ENCODE measurements at places on chromosomes 11 and 22.

- DNase-seq, result no peak
Observed at GRCh38 chr11:44454666-44455065, 110.8 kb upstream of the CD82 start.

DNA sequence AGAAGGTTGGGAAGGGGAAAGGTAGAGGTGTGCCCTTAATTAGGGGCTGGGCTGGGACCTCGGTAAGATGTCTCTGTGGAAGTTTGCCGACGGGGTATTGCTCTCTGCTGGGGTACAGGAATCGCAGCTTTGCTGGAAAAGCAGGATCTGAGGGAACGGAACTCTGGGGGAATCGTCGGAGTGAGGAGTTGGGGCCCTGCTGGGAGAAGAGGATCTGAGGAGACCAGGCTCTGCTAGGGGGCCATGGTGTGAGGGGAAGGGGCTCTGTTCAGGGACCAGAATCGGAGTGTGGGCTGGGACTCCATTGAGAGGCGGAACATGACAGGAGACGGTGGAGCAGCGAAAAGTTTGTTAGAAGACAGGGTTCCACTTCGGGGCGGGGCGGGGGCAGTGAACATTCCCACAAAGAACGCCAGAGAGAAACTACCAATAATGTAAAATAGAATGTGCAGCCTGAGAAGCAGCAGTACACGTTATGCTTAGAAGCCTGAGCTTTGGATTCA lies 456 bp downstream of the AAMDC start:
- DNase-seq, result peak; percentile 41

DNA sequence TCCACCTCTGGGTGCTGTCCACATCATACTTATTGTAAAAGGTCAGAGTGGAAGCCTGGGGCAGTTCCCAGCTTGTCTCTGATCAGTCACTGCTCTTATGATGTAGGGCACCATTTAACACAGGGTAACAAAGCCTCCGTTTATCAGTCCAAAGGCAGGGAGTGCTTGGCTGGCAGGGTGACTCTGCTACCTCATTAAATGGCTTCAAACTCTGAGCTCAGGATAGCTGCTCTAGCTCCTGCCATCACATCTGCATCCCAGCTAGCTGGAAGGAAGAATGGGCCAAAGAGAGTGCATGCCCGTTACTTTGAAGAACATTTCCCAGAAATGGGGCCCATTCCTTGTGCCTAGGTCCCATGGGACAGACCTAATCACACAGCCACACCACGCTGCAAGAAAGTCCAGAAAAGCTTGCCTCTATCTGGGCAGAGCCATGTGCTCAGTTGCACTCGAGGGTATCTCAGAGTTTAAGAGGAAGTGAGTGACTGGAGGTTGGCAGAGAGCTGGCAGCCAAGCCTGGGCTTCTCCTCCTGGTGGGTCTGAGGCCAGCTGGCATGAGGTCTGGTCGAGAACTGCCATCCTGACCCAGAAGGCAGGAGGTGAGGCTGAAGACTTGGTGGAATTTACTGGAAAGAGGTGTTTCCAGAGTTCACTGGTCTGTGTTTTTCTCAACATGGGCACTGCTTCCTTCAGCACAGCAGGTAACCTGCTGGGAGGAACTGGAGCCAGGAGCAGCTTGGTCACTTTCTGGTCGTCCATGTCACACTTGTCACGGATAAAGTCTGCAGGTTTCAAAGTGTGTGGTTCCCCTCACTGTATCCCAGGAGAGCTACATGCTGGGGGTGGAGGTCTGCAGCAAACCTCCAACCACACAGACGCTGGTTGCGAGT lies 935.7 kb downstream of the BRD1 start:
- DNase-seq, result no peak

DNA sequence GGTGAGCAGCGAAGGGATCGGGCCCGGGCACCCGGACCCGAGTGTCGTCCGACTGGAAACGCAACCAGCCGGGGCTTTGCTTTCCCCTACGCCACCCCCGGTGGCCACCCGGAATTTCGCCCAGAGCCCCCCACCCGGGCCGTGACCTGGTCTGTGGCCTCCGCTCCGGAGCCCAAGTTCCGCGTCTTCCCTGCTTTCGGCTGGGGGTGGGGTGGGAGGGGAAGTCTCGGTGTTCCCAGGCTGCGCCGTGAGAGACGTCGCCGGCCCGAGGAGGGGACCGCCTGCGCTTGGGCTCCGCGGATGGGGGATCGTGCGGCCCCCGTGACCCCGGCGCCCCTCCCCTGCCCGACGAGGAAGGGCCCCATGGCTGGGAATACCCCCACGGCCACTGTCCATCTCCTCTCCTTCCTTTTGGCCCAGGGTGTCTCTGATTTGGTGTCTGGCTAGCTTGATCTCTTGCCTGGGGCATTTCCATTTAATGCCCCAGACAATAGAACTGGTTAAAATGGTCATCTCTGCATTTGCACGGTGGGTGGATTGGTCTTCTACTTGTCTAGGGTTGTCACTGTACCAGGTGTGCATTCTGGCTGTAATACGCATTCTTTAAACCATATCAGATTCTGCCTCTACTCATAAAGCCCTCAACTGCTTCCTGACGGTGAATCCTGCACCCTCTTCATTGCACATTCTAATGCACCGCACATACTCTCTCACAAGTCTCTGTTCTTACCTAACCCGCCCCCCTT lies 789 bp downstream of the SIK2 start:
- peak; percentile 34 for DNase-seq

DNA sequence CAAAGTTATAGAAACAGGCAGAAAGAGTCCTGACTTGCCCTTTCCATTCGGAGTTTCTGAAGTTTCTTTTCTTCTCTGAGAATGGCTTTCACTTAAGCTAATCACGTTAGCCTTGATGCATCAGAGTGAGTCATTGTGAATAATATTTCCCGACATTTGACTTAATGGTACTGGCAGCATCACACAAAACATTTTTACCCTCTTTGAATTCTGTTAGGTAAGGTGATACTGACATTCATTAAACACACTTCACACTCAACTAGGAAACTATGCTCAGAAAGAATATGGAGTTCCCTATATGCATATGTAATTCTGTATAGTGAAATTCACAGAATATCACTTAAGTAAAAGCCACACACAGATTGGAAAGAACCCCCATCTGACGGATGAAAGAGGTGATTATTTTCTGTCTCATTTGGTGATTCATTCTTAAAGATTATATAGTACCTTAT lies 120.8 kb upstream of the ARHGAP20 start:
- no peak for DNase-seq
